ENCODE measurements at places on chromosomes 16 and 17.
A peak's percentile ranks its signal among the peaks of the same experiment; 100 is the strongest.

DNA sequence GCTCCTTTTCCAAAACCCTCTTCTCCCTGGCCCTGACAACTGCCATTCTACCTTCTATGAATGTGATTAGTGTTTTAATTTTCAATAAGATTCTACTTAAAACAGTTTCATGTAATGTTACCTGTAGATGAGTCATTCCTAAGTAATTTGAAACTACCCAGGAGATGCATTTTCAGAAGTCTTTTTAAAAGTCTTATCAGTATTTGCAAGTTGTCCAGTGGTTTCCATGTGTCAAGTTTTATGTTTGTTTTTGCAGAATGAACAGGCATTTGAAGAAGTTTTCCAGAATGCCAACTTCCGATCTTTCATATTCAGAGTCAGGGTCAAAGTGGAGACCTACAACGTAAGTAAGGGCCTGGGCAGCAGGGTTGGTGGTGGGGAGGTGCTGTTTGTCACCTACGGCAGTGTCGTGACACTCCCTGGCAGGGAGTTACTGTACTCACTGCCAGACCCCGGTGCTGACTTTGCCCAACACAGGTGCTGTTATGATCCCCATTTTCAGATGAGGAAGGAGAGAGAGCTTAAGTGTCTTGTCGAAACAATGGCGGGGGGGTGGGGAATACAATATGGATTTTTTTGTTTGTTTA, 65.0 kb downstream of the RPA1 start:
- DNase-seq, result no peak

DNA sequence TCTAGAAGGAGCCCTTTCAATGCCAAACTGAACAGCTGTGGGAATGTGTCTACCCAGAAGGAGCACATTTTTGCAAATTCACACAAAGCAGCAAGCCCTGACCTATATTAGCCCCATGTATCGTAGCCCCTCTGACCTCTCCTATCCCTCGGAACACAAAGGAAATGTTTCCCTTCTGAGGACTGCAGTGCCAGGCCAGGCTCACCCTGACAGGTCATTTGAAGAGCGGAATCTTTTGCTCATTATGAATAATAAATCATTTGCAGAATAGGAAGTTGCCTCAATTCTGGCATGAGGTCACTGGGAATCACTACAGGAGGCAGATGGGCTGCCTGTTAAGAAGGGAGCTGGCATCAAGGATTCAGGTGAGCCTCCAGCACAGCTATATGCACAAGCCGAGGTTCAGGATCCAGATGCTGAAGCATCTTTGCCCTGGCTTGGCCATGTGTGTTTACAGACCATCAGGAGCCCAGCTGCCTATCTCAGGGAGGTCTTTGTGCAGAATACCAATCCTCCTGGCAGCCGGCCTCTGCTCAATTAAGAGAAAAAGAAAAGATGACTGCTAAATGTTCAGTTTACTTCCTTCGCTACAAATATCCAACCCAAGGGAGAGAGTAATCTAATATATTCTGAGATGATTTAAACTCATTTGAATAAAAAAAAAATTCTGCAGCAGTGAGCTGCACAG, 119.4 kb downstream of the USP31 start:
- DNase-seq, result no peak

- no peak for DNase-seq
These were observed 202.3 kb downstream of the RAB11FIP4 start for GRCh38 chr17:31593806-31594205.

DNA sequence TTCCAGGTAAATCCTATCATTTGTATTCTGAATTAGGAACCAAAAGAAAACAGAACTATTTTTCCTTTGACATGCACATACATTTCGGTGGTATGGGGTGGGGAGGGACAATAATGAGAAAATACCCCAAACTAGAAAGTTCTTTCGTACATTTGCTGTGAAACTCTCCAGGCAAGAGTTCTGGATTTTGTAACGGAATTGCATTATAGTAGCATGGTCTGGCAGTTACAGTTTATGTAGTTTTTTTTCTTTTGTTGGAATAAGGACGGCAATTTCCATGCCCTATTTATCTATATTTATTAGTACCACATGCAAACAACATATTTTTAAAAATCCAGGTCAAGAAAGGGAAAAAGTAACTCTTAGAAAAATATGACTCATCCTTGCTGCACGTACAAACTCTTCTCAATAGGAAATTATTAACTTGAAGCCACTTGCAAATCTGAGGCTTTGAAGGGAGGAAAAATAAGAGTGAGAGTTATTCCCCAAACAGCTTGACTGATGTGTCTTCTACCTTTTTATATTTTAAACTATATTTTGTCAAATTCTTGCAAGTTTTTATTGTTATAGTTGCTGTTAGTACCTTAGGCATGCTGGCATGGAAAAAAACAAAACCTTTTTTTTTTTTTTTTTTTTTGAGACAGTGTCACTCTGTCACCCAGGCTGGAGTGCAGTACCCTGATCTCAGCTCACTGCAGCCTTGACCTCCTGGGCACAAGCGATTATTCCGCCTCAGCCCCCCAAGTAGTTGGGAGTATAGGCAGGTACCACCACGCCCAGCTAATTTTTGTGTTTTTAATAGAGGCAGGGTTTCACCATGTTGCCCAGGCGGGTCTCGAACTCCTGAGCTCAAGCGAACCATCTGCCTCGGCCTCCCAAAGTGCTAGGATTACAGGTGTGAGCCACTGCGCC, 69.3 kb downstream of the WWP2 start:
- no peak for DNase-seq

- no peak for DNase-seq
These were observed 1.6 kb downstream of the ITGA2B start for GRCh38 chr17:44387804-44388203.

DNA sequence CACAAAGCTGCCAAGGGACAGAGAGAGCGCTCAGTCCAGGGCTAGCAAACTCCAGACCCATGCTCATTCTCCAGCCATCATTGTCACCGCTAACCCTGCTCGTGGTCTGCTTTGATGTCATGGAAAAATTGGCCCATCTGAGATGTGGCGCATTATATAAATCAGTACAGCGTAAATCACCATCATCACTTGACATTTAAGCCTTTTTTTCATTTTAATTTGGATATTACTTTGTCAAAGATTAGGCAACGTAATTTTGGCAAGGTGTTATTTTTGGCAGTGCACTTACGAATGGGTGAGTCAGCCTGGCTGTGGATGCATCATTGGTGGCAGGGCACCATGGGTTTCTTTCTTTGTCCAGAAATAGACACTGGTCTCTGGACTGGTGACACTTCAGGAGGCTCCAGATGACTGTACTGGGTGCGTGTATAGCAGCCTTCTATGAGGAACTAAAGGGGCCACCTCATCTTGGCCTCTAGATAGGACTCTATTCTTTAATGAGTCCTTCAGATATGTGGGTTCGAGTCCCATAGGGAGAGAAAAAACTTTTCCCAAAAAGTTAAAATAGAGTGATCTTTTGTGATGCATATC, 166.3 kb downstream of the MSI2 start:
- DNase-seq, result peak; percentile 98

GRCh38 chr16:2979669-2980226, 498 bp downstream of the PKMYT1 start:
- peak; percentile 77 for DNase-seq

GRCh38 chr17:11608396-11608795, 10.1 kb downstream of the DNAH9 start:
- DNase-seq, result no peak

DNA sequence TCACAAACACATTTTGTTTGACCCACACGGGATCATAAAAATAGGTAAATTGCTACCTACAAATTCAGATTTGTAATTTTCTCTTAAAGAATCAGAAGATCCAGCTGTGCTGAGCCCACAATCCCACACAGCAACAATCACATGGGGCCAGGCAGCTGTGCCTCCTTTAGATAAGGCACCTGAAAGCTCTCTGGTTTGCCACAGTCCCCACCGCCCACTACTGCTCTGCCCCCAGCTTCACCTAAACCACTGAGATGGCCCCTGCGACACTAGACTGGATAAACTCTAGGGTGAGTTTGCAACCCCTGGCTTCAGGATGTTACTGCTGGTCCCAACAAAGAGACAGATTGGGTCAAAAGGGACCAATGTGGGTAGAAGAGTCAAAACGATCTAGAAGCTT, 96.8 kb downstream of the GSG1L start:
- no peak for DNase-seq

GRCh38 chr16:57574646-57575467, 32.4 kb downstream of the ADGRG5 start:
- no peak for DNase-seq
